ENCODE measurements at places on chromosomes 2 and 18.

GRCh38 chr2:121075006-121075551 lies 209.9 kb downstream of the TFCP2L1 start:
- no peak for DNase-seq

- no peak for DNase-seq
Measured at GRCh38 chr2:100909534-100910081, 89.7 kb downstream of the NPAS2 start.

GRCh38 chr2:198490748-198491147 lies 686.4 kb downstream of the PLCL1 start:
- DNase-seq: no peak

DNA sequence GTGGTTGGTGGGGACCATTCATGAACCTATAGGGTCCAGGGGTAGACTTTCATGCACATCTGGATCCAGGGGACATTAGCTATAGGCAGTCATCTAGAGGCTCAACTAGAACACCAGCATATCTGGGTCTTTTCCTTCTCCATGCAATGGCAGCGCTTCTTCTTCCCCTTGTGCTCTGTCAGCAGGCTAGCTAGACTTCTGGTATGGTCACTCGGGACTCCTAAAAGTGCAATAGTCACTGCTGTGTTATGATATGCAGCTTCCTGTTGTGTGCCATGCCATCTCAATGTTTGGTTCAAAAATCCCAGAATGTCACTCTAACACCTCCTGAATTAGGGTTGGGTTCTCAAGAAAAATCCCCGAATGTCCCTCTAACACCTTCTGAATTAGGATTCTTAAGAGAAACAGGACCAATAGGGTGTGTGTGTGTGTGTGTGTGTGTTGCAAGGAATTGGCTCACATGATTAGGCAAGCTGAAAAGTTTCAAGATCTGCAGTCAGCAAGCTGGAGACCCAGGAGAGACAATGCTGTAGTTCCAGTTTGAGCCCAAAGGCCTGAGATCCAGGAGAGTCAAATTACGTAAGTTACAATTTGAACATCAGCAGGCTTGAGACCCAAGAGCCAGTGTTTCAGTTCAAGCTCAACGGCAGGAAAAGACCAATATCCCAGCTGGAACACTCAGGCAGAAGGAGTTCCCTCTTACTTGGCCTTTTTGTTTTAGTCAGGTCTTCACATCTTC lies 97.1 kb upstream of the LTBP1 start:
- DNase-seq: no peak

DNA sequence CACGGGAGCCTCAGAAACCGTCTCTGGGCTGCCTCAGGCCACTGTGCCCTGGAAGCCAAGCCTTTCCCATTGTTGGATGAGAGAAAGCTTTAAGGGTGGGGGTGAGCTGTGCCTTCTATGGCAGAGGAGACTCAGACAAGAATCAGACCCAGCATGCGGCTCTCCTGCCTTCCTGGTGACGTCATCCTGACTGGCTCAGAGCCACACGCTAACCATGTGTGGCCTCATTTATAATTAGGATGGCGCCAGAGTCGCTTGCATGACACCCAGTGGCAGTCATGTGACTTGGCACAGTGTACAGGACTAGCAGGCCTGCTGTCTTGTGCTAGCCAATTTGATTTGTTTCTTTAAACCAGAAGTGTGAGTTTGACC lies 99.1 kb downstream of the SH3BP4 start:
- no peak for DNase-seq

GRCh38 chr2:159892990-159893810 lies 95.2 kb upstream of the CD302 start:
- DNase-seq: no peak

DNA sequence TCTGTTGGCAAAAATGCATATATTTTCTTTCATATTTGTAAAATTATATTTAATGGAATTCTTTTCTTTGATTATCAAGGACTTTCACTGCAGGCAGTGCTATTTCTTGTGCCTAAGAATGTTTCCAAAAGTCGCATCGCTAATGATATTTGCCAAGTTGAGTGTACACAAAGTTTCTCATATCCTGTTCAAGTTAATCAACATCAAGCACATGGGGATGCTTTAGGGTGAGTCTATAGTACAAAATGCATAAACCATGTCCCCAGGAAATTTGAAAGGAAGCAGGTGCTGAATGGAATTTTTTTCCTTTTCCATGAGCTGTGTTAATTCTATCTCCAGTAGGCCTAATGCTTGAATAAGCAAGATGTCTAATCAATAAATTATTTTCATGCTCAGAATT lies 129.7 kb downstream of the GALNT1 start:
- DNase-seq: no peak

DNA sequence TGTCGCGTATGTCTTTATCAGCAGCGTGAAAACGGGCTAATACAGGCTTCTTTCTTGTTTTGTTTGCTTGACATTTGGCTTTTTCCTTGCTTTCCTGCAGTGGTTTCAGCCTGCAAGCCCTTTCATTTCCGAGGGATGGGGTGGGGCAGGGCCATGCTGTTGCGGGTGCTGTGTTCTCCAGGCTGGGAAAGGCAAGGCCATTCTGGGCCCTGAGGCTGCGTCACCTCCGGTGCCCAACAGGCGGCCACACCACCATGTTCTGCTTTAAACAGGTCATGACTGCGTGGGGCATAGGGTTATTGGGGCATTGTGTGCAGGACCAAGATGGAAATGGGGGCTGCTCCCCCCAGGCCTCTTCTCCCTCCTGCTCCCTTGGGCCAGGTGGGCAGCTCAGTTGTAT lies 38.6 kb upstream of the PLB1 start:
- no peak for DNase-seq

DNA sequence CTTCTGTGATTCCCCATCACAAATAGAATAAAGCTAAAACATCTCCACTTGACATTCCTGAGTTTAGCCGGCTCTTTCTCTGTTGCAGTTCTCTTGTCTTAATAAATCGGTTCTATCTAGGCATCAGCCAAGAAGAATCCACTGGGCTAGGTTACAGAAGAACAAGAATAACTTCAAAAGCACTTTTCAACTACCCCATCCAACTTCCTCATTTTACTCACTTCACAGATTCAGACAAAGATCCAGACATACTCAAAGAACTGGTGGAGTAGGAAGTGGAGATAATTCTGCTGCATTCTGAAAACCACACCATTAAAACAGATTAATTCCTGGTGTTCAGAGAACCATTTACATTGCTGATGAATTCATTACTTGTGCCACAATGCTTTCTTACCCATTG lies 9.6 kb upstream of the ALPK2 start:
- no peak for DNase-seq

- DNase-seq: no peak
Measured at GRCh38 chr2:182831921-182832320, 34.5 kb downstream of the FRZB start.

DNA sequence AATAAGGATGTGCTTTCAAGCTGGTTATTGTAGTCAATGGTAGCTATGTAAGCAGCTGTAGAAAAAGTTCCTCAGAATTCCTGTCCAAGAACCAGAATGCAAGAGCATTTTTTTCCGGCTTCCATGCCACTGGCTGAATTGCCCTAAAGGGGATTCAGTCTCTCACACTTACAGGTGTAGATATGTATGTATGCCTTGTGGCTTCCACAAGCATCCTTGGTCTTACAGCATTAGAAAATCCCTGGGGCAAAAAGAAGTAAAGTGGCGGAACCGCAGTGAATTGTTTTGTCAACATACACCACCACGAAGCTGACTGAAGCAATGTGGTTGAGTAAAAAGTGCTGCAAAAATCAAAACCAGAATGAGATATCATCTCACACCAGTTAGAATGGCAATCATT lies 54.6 kb downstream of the FANCL start:
- DNase-seq: no peak

DNA sequence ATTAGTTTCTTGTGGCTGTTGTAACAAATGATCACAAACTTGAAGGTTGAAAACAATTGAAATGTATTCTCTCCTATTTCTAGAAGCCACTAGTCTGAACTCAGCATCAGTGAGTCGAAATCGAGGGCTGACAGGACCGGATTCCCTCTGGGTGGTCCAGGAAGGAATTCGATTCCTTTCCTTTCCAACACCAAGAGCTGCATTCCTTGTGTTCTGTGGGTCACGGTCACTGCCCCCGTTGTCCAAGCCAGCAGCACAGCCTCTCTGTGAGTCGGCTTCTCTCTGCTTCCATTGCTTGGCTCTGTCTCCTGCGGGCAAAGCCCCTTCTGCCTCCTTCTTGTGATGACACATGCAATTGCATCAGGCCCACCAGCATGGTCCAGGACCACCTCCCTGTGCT lies 67.3 kb downstream of the SMIM21 start:
- DNase-seq: no peak

DNA sequence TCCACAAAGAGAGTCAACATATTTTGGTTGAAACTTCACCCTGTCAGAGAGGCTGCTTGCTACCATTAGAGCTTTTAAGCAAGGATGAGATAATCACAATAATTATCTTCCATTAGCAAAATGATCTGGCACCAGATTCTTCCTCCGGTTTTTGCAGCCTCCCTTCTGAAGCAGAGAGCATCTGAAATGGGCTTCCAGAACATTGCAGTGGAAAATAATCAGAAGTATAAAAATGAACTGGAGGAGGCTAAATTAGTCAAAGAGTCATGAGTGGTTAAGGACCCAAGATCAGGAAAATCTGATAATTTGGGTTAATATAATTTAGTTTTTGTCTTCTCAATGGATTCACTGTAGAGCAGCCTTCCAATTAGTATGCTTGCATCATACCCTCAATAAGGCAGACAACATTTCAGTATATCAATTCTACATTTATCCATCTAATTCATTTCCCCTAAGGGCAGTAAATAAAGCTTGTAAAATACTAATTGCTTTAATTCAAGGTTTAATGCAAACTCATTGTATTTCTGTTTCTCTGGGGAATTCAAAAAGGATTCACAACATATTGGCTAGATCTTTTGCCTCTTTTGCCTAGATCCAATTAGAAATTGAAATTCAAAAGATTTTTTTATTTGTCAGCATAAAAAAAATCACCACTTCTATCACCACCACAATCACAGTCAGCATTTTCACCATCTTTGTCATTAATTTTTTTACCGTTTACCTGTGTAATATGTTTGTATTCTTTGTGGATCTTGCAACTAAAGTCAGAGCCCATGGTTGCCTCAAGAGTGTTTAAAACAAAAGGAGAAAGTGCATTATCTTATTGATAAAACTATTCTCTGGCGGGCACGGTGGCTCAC lies 537.2 kb upstream of the DCC start:
- DNase-seq: no peak

GRCh38 chr2:159938395-159938794 lies 124.0 kb downstream of the PLA2R1 start:
- no peak for DNase-seq

DNA sequence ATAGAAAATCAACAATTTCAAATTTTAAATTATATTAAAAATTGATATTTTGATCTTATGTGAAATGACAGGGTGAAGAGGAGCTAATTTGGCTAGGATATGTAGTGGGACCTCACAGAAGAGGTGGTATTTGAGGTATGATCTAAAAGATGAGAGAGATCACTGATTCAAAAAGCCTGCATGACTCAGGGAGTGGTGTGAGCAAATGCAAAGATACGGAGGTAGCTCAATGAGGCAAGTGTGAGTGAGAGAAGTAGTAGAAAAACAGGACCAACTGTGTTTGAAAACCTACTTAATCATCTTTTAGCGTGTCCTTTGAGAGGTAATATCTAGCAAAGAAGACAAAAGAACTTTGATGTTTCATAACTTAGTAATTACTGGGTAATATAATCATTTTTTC lies 557.5 kb downstream of the DSC3 start:
- no peak for DNase-seq

DNA sequence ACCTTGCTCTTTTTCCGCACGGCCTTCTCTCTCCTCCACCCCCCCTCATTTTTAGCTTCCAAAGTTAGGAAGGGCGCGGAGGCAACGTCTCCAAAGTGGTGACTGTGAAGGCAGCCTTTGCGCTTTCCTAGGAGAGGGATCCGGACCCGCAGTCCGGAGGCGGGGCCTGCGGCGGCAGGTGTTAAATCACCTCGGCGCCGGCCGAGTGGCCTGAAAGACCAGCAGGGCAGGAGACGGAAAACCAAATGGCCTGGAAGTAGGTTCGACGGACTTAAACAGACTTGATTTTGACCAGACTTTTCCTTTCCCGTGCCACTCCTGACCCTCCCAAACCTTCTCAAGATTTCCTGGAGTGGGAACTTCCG lies 615 bp downstream of the GORASP2 start:
- peak; percentile 23 for DNase-seq

DNA sequence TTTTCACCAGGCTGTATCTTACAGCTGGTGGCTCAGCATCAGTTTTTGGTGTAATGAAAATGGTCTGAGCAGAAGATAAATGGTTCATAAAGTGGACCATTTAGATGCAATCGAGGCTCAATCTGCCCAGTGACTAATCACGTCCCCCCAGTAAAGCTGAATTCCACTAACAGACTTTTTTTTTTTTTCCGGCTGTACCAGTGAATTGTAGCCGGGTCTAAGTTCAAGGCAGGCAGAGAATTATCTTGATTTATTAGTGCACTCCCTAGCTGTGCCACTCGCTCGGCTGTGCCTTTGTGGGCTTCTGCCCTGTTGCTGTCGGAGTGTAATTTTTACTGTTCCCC lies 215.1 kb upstream of the POU3F3 start:
- DNase-seq: no peak

DNA sequence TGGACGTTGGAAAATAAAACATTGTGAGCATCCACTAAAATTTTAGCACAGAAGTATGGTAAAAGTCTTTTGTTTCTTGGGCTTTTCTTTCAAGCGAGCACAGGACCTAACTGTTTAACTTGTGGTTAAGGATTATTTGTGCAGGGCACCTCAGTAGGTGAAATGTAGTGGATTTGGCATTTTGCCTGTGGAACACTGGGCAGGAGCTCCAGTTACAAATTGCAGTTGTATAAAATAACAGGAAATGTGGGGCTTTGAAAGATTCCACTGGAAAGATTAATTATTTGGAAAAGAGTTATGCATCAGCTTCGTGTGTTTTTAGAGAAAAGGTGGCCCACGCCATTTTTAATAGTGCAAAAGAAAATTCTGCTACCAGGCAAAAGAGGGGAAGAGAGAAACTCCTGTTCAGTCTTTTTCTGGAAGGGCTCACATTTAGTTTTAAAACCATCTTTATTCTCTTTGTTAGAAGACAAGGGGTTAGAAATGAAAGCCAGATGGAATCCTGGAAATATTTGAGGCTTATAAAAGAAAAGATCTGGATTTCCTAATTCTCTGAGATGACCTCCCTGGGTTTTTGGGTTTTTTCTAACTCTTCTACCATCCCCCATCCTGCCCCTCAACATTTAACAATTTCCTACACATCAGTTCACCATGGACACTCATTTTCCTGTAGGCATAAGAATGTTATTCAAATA lies 144.3 kb upstream of the SERTAD2 start:
- DNase-seq: no peak

DNA sequence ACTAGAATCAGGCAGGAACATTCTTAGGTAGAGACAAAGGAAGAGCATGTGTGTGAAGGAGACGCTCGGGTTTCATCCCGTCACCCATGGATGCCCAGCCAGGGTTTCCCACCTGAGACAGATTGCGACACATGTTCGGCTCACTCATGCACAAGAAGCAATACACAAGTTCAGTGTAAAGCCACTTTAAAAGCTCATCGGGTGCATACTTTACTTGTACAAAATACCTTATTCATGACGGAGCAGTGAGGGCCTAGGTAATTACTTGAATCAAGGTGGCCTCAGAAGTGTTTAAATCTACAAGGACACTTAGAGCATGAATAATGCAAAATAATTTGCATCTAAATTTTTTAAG lies 42.0 kb downstream of the ZEB2 start:
- DNase-seq: no peak

- DNase-seq: no peak
Measured at GRCh38 chr18:51168960-51169662, 28.4 kb downstream of the MEX3C start.

Data from CD4-positive, alpha-beta T cell treated with Interleukin-15 for 4 hours (primary cell).